ENCODE measurements at places on chromosomes 2 and 18.

DNA sequence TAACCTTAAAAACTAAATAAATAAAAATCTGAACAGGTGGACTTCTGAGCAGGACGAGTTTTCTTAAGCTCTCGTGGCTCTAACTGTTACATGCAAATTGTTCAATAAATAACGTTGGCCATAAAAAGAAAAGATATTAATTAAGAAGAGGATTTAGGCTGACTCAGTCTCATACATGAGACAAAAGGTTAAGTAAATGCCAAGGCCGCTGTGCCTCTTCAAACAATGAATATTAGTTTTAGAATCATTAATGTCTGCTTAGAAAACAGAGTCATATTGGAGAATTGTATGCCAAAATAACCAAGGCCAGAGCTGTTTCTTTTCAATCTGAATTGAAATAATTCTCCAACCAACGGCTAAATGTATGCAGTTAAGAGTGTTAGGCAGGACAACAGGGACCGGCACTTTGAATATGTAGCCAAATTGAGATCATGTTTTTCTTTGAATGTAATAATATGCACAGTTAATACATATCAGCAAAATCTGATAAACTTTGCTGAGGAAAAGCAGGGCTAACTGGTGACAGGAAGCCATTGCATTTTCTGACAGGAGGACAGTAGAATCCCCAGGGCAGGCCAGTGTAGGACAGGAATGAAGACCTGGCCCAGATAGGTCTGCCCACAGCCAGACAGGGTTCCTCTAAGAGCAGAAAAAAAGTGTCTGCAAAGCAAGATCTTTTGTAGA, 1041.4 kb upstream of the FANCL start:
- no peak for DNase-seq

- DNase-seq: no peak
Observed at GRCh38 chr2:119013671-119014070, 71.7 kb downstream of the MARCO start.

DNA sequence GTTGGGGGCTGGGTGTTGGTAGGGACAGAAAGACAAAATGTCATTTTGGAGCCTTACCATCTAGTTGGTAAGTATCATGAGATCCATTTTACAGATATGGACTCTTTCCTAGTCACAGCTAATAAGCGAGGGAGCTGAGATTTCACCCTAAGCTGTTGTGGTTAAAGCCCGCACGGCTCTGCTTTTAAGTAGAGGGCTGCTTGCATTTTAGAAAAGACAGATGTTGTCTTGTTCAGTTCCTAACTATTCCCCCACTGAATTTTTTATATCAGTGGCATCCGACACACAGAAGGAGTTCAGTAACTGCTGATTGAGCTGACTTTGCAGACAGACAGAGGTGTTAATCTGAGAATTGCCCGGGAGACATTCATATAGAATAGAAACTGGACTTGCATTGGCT, 3.7 kb downstream of the QPCT start:
- no peak for DNase-seq

DNA sequence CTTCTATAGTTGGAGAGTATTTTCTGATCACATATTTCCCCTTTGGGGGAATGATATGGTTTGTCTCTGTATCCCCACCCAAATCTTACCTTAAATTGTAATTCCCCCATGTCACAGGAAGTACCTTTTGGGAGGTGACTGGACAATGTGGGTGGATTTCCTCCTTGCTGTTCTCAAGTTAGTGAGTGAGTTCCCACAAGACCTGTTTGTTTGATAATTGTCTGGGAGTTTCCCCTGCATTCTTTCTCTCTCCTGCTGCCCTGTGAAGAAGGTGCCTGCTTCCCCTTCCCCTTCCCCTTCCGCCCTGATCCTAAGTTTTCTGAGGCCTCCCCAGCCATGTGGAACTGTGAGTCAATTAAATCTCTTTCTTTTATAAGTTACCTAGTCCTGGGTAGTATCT, 222.7 kb upstream of the SLC39A10 start:
- DNase-seq: no peak

DNA sequence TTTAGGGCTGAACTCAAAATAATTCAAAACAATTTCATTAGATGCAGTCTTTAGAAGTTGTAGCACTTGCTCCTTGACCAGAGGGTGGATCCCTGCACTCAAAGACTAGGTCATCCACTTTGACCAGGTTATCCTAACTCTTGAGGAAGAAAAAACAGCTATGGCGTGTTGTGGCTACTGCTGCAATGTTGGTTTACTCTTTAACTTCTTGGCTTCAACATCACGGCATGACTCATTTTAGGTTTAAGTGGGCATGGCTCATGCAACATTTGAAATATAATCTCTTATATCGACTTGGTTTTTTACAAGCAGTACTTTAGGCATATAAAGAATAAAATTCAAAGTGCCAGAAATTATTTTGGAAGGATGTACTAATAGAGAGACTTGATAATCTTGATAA, 35.4 kb downstream of the ANKRD29 start:
- peak; percentile 75 for DNase-seq

- no peak for DNase-seq
Observed at GRCh38 chr2:165474619-165475276, 5.2 kb downstream of the CSRNP3 start.

DNA sequence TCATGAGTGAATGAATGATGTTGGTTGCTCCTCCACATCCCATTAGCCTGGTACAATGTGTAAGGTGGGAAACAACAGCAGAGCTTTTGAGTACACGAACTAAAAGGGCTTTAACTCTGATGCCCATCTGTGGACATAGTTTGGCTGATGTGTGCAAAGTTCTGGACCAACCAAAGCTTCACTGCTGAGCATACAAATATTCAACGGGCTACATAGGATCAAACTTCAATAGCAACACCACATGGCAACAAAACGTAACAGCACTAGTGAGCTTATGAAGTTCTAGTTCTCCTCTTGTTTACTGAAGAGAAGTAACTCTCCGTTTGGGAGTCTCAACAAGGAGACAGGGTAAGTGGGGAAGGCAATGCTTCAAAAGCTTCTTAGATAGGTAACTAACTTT, 20.4 kb downstream of the STAM2 start:
- DNase-seq: no peak

DNA sequence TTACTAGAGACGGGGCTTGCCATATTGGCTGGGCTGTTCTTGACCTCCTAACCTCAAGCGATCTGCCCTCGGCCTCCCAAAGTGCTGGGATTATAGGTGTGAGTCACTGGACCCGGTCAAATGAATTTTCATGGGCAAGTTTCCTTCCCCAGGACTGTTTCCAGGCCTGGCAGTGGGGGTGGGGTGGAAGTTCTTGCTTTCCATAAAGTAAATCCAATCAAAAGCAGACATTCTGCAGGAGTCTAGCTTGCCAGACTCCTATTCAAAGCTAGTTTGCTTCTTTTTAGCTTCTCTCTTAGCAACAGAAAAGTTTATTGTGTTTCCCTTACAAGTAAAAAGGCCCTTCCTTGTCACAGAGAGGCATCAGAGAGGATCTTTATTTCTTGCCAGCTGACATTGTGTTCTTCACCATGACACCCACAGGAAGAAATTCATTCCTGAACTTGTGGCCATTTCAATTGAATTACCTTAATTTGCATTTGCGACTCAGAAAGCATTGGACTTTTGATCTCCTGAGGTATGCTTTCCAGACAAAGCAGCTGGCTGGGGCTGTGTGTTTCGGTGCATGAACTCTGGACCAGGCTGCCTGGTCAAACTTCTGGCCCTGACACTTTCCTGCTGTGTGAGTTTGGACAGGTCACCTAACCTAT, 37.9 kb downstream of the LYPD1 start:
- DNase-seq: no peak

DNA sequence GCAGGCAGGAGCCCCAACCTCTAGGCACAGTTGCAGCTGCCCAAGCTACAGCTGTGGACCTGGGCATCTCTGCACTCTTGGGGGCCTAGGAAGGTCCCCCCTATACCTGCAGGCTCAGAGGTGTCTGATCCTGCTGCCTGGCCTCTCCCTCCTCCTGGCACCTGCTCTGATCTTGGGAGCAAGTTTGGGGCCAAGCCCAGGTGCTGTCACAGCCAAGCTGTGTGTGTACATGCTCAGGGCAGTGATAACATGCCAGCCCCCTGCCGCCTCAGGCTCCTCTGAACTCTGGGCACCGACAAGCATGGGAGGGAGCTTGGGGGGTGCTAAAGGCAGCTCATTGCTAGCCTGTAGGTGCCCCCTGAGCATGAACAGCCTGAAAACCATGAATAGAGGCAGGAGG, 829.6 kb upstream of the VRK2 start:
- DNase-seq: no peak

DNA sequence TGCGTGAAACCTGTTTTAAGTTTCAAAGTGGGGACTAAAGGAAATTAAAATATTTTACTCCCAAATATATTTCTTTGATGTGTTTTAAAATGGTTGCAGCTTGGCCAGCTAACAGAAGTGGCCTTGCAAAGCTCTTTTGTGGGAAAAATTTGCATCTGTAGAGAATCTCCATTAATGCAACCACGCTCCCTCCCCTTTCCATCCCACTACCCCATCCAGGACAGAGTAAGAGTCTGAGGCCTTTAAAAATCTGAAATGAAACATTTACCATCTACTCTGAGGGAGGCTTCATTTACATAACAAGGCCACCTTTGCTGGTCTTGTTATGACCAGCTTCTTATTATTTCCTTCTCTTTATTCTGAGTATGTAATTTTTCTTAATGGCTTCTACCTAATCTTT, 63.5 kb downstream of the STAT4 start:
- no peak for DNase-seq

- peak; percentile 61 for DNase-seq
Observed at GRCh38 chr2:166373951-166374350, 1.8 kb downstream of the SCN9A start.

GRCh38 chr2:128446874-128447537, 128.3 kb upstream of the HS6ST1 start:
- DNase-seq: no peak

- no peak for DNase-seq
Observed at GRCh38 chr2:45836740-45837139, 185.3 kb downstream of the PRKCE start.

DNA sequence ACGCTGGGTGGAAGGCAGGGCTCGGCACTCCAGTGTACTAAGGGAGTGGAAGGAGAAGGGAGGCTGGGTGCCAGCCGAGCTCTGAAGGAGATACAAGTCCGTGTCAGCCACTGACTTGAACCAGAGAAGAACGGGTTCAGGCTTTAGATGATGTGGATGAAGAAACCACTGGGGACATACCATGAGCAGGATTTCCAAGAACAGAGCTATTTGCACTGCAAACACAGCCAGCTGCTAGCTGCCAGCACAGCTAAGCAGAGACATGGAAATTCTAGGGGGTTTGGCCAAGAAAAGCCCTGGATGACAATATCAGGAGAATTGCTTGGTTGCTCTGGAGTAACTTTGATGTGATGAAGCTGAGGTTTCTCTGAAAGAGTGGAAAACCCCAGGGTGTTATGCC, 5.2 kb downstream of the CD207 start:
- no peak for DNase-seq

DNA sequence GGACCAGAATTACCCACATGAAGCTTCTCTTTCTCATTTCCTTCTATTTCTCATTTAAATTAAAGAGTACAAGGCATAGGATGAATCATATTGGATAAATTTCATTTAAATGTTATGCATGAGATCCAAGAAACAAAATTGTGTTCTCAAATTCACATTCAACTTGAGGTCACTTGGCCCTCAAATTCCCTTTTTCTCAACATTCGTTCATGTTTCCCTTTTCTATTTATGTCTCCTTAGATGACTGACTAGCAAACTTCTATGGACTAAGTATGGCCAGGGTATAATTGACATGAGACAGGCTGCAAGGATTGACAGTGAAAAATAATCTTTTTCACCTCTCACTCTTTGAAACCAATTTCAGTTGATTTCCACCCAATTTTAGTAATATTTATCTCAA, 4.0 kb upstream of the LDLRAD4 start:
- no peak for DNase-seq

- no peak for DNase-seq
Observed at GRCh38 chr2:215787565-215788178, 225.7 kb downstream of the MREG start.

- no peak for DNase-seq
Observed at GRCh38 chr2:11421863-11422490, 44.0 kb downstream of the E2F6 start.

DNA sequence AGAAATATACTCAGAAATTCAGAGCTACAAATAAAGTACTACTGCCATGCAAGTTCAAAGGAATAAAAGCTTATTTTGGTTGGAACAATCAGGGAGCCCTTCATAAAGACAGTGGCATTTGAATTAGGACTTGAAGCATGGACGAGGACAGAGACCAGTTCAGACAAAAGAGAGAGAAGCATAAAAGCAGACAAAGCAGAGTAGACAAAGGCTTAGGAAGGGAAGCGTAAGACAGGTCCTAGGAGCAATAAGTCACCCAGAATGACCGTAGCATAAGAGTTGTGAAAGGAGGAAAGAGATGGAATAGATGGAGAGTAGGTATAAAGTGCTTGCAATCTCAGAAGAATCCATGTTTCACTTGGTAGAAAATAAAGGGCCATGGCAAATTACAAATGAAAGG, 14.0 kb downstream of the PDE1A start:
- DNase-seq: no peak

DNA sequence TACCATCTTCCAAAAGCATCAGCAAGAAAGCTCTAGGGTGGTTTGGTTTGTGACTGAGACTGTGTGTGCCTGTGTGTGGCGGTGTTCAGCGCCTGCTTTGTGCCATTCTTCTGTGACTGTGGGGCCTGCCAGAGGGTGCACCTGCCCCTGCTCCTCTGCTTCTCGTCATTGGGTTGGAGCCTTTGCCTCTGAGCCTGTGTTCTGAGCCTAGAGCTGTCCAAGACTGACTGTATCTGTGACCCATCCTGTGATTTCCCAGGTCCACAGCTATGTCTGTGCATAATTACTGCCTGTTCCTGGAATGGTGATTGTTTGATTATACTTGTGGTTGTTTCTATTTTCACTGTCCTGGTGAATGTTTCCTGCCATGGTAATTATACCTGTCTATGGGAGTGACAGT, 57.1 kb upstream of the KLHL29 start:
- no peak for DNase-seq

GRCh38 chr2:128876986-128877983, 558.6 kb upstream of the HS6ST1 start:
- DNase-seq: no peak

GRCh38 chr2:161844822-161845221, 220.6 kb downstream of the SLC4A10 start:
- DNase-seq: no peak

DNA sequence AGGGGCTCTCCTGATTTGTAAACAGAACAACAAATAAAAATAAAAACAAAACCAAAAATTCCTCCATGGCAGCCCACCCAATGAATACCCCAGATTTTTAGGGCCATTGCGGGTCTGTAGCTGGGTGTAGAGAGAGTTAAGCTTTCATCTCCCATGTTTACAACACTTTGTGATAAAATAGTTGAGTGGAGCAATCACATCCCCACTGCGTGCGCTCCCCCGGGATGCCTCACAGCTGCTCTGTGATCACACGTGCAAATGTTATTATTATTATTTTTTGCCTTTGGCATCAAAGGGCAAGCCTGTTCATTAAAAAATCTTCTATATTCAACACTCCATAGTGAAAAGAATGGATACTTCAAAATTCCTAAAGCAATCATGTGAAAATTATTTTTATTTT, 118.0 kb downstream of the MBP start:
- DNase-seq: no peak

- no peak for DNase-seq
Observed at GRCh38 chr2:162053808-162054155, 20.2 kb downstream of the DPP4 start.
